ENCODE measurements at places on chromosomes 7 and 10.

DNA sequence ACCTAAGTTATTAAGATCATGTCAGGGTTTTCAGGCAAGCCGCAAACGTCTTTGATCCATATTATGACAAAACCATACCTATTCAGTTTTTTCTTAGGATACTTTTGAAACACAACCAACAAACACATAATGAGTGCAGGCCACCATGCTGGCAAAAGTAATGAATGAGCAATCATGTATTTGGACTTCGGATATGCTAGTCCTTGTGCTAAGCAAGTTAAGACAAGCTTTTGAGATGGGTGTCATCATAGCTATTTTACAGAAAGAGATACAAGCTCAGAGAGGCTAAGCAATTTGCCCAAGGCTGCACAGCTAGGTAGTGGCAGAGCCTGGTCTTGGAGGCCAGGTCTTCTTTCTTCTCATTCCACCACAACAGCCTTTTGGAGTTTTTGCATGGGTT lies 12.5 kb upstream of the KCNK18 start:
- no peak for DNase-seq

DNA sequence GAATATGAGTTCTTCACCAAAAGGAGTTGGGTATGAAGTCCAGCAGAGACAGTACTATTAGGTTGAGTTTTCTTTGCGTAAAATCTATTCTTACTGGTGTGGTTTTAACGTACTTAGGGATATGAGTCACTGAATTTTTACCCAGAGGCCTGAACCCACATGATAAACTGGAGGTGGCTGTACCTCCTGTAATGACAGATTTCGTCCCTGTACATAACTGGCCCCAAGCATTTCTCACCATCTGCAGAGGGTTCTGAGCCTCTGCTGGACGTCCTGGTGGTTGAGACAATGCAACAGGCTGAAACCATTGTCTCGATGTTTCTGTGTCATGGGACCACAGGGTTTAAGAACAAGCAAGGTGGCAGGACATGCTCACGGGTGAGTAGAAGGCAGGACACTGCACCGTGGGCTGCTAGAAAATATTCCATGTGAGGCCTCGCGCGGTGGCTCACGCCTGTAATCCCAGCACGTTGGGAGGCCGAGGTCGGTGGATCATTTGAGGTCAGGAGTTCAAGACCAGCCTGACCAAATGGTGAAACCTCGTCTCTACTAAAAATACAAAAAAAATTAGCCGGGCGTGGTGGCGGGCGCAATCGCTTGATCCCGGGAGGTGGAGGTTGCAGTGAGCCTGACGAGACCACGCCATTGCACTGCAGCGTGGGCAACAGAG lies 233.9 kb downstream of the DNAJB6 start:
- DNase-seq = no peak

- DNase-seq = no peak
Measured at GRCh38 chr7:133746847-133747246, 380.3 kb upstream of the LRGUK start.

DNA sequence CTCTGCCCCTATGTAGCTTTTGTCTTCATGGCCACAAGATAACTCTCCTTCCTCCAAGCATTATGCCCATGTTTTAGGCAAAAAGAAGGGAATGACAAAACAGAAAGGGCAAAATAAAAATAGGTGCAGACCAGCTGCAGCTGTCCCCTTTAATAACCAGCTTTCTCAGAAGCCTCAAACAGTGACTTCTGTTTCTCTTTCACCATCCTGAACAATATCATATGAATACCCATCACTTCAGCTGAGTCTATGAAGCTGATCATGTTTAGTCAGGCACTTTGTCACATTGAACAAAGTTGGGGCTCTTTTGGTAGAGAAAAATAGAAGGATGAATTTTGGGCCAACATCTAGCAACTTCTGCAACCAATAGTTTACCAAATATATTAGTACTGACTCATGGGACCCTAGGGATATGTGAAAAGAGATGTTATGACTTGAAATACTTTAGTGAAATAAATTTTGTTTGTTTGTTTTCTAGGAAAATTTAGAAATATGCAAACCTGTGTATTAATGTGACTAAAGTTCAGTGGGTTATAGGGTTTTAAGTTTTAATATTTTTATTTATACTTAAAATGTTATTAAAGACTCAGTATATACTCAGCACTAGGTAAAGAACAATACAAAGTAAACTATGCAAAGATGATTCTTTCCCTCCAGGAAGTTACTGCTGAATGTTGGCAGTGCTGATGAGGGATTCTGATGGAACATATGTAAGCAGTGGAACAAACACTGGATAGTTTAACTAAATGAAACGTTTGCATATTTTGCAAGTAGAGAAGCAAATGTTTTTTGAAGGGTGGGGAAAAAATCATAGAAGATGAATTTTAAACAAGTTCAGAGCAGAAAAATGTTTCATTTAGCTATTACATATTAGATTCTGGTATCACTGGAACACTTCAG lies 133.7 kb downstream of the FOXP2 start:
- DNase-seq = no peak

GRCh38 chr10:23693925-23694324 lies 255.1 kb downstream of the OTUD1 start:
- DNase-seq = no peak

GRCh38 chr7:154867068-154867467 lies 135.9 kb downstream of the PAXIP1 start:
- DNase-seq = no peak

- DNase-seq = no peak
Measured at GRCh38 chr7:44471850-44472249, 18.6 kb downstream of the NUDCD3 start.

DNA sequence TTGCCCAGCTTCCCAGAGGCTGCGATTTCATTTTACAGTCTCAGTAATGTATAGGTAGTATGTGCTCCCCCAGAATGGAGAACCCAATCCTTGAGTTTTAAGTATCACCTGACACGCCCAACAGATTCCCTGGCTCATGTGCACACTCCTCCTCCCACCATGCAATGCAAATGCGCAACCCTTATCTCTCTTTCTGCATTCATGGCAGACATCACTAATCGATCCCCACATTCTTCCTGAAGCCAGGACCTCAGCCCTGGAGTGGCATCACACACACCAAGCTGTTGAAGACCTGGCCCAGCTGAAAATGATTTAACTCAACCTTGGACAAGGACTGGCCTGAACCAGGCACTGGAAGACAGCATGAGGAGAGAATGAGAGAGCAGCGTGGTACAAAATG lies 68.4 kb downstream of the ZRANB1 start:
- no peak for DNase-seq

DNA sequence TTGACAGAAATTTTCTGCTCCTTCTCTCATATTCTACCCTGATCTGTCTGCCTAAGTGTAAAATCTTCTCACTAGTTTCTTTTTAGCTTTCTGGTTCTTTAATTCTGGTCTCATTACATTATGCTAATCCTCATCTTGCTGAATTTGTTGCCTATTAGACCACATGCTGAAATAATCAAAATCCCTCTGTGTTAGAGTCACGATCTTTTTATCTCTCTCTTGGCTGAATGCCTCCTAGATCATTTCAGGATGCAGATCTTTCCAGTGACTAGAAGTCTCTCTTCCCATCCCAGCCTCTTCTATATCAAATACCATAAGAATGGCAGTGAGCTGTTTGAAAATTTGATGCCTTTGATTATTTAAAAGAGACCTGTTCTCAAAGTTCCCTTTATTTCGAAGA lies 661.9 kb downstream of the SORCS1 start:
- no peak for DNase-seq

GRCh38 chr10:8712656-8713055 lies 658.2 kb downstream of the GATA3 start:
- no peak for DNase-seq

GRCh38 chr7:23276947-23277346 lies 22.2 kb upstream of the MALSU1 start:
- DNase-seq = no peak

GRCh38 chr10:132921818-132922807 lies 20.3 kb downstream of the CFAP46 start:
- no peak for DNase-seq

- no peak for DNase-seq
Measured at GRCh38 chr10:58023341-58024073, 244.2 kb downstream of the IPMK start.

- no peak for DNase-seq
Measured at GRCh38 chr10:129764901-129765663, 199.0 kb downstream of the EBF3 start.

GRCh38 chr7:2520131-2520760 lies 672 bp downstream of the LFNG start:
- DNase-seq = no peak

GRCh38 chr7:117043108-117043825 lies 90.0 kb downstream of the ST7 start:
- DNase-seq = no peak

DNA sequence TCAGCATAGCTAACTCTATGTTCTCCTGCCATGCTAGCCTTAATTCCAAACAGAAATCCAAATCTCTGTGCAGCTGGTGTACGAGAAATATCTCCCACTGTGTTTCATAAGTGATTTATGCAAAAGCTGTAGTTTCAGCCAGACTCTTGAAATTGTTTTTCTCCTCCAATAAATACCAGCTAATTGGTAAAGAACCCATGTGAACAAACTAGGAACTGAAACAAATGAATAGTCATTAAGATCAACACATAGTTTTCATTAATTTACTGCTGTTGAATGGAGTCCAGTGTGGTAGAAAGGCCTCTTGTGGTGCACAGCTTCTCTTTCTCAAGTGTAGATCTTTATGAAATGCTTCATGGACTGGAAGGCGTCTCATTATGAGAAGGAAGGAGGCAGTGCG lies 18.4 kb downstream of the PPP1R17 start:
- no peak for DNase-seq

GRCh38 chr10:3357737-3358136 lies 185.2 kb upstream of the PITRM1 start:
- DNase-seq = no peak

DNA sequence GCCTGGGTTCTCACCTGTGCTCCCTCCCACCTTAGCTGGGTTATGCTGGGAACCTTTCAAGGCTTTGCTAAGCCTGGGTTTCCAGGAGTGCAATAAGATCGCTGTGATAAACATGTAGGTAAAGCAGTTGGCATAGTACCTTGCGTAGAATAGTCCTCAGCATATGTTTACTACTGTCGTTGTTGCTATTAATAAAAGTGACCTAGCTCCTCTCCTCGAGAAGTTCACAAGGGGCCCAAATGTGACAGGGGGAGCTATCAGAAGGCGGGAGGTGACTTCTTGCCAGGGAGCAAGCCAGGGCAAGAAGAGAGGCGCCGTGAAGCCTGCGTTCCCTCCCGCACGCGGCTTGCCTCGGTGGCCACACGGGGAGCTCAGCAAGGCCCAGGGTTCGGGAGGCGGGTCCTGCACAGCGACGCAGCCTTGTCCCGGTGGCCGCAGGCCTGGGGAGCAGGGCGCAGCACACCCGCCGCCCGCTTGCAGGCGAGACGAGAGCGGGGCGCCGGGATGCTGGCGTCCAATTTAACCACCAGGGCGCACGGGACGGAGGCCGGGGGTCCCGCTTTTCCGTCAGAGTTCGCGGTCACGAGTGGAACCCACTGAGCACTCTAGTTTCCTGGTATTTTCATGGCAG lies 106.2 kb downstream of the SNX10 start:
- DNase-seq = no peak

DNA sequence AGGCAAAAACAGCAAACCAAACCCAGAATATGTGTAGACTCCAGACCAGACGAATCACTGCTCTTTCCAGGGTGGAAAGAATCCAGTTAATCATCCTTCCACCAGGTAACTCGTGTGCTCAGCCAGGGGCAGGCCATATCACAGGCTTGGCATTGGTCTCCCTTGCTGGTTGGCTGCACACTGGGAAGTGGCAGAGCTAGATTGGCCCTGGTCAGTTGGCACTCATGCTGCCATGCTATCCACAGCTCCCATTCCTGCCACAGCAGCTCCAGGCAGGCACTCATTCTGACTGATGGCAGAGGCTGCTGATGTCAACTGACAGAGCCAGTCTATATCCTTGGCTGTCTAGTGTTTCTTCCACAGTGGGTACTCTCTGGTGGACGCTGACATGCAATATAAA lies 9.7 kb upstream of the GDF10 start:
- no peak for DNase-seq

DNA sequence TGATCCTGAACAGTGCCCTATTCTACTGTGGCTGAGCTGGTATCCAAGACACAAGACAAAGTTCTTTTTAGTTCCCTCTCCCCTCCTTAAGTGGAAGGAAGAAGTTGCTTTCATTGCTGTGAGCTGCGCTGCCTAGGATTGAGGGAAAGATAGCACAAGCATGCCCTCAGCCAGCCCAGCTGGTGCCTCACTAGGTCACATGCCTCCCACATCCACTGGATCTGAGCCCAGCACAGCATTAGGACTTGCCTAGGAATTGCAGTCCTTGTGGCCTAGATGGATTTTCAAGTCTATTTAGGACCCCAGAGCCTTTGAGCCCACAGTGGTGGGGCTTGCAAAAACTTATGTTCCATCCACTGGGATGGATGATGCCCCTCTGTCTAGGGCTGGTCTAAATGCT lies 214.2 kb downstream of the ZNF248 start:
- no peak for DNase-seq

DNA sequence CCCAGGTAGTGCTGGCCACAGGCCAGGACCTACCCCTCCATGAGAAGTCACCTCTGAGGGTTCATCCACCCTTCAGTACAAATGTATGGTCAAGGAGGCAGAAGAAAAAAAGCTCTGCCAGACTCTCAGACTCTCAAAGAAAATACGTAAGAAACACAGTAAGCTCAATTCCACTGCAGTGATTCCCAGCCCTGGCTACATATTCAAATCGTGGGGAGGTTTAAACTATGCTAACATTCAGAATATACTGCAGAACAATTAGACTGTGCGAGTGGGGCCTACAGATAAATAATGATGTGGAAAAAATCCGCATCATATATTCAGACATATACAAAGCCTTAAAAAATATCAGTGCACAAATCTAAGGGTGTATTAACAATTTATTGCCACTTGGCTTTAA lies 162.6 kb downstream of the ATE1 start:
- DNase-seq = no peak

- no peak for DNase-seq
Measured at GRCh38 chr10:116811691-116812090, 37.6 kb upstream of the ENO4 start.

DNA sequence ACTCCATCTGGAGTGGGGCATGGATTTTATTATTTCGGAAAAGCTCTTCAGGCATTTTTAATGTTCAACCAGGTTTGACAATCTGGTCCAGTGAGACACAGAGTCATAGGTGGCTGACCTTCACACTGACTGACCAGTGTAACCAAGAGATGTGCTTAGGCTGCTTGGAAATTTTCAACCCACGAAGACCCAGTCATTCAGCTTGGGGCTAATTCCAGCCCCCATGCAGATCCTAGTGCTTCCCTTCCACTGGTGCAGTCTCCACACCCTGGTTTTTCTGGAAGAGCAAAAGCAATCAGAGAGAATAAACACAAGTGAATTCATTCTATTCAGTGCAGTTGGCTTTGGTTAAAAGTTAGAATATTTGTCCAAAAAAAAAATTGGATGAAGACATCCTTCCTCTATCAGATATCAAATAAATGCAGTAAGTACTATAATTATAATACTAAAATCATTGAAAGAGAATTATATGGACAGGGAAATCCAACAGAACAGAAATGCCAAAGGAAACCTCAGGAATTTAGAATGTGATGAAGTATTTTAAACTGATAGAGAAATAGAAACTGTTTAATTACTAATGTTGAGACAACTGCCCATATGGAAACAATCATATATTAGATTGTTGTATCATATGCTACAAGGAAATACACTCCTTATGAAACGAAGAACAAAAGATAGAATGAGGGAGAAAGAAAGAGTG lies 178.0 kb downstream of the NPSR1 start:
- no peak for DNase-seq

GRCh38 chr10:58894929-58895328 lies 281.5 kb upstream of the PHYHIPL start:
- DNase-seq = no peak
